ENCODE measurements at places on chromosomes 11 and 22.

DNA sequence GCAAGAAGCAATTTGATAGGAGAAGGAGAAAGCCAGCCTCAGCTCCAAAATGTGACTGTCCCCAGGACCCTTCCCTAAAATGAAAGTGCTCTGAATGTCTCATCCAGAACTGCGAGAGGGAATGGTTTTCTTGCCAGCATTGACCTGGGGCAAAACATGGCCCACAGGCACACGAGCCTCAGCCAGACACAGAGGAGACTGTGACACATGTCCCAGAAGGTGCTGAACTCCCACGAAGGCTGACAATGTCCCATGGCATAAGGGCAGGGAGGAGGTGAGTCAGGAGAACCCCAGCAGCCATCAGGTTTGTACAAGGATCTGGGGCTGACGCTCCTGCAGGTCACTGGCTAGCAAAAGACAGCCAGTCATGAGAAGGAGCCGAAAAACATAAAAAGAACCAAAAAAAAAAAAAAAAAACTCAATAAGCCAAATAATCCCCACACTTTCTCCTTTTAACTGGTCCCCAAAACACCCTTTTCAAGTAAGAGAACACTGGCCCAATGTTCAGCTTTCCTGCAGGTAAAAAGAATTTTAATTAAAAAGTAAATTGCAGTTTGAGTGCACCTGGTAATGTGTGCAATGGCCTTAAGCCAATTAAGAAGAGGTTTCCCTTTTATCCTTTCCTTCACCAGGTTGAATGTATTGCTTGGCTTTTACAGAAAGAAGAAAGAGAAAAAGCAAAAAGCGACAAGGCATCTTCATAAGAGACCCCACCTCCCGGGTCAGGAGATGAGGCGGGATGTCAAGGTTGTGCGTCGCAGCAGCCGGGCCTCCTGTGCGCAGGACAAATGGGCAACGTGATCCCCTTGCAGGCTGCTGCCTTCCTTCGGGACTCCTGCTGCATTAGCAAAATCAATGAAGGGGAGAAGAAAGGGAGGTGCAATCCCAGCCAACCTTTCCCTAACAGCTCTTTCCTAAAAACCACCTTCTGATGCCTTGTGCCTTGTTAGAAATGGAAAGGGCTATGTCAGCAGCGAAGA lies 43.6 kb downstream of the GALNT18 start:
- no peak for DNase-seq

GRCh38 chr22:30262917-30263741 lies 3.5 kb downstream of the OSM start:
- peak; percentile 69 for DNase-seq

- DNase-seq: no peak
These were observed 18.0 kb upstream of the UBASH3B start for GRCh38 chr11:122637541-122637940.

GRCh38 chr11:35012467-35013191 lies 96.2 kb downstream of the PDHX start:
- DNase-seq: no peak

GRCh38 chr11:104620991-104621390 lies 277.3 kb downstream of the CASP12 start:
- no peak for DNase-seq

Data from stimulated activated CD8-positive, alpha-beta memory T cell treated with anti-CD3 and anti-CD28 coated beads, Interleukin-12 subunit alpha, Interleukin-12 subunit beta, amount 100 ng/mL, for 1 hour (primary cell).